Kasumi-1 (cell line): ENCODE measurements at places on chromosomes 1 and 21.

DNA sequence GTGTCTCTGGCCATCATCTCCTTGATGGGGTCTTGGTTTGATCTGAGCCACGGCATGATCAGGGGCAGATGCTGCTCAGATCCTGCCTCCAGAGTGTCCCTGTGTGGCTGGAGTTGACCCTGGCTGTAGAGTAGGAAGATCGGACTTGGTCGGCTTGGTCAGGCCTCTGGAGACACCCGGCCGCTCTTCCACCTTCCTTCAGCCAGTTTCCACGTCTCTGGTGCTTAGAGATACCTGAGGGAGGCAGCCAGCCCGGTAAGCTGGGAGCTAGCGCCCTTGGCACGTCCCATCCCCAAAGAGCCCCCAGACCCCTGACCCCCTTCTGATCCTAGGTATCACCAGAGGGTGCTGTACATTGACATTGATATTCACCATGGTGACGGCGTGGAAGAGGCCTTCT lies 8.8 kb downstream of the MARCKSL1 start:
- DNase-seq = no peak

- DNase-seq = no peak
These were observed 43.8 kb downstream of the HIVEP3 start for GRCh38 chr1:41874903-41875411.

DNA sequence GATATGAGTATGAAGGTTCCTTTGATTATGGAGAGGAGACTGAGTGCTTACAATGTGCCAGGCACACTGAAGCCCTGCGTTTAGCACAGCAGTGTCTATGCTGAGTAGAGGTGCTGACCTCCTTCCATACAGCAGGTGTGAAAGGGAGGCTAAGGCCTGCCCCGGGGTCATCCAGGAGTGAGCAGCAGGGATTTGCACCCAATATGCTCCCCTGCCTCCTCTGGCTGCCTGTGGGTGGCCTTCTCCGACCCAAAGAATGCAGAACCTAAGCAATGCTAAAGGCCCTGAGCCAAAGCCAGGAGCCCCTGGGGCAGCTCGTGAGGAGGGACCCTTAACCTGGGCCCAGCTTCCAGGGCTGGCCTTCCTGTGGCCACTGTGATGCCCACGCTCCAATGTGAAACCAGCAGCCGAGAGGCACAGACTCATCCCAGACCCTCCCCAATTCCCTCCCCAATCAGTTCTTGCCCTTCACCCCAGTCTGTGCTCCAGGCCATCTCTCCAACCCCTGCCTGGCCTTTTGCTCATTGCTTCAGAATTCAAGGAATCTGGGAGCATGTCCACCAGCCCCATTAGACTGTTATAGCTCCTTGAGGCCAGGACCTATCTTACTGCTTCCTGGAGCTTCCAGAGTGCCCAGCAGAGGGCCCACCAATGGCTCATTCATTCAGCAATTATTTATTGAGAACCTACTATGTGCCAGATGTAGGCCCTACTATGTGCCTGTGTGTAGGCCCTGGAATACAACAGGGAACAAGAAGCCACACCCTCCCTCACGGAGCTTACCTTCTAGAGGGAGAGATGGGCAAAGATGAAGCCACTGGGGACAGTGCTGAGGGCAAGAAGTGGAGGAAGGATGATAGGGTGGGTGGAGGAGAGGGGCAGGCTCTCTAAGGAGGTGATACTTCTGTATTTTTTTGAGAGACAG lies 53.3 kb downstream of the TAS1R2 start:
- DNase-seq = no peak

DNA sequence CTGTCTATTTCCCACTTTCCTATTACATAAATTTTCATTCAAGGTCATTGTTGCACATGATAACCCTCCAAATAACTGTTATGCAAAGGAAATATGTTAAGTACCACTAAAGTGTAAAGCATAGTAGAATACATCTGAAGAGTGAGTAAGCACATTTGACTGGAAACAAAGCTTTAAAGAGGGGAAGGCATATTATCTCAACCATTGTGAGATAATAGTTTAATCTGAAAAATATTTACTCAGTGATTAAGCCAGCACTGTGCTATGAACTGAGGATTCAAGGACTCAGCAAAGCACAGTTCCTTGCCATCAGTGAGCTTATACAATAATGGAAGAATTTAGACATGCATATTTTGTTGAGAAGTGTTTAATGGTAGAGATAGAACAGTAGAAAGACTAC lies 127.4 kb downstream of the HMCN1 start:
- DNase-seq = no peak

GRCh38 chr1:182794676-182795201 lies 5.2 kb downstream of the NPL start:
- DNase-seq = no peak

GRCh38 chr1:111856411-111857185 lies 100.9 kb downstream of the DDX20 start:
- DNase-seq = no peak

DNA sequence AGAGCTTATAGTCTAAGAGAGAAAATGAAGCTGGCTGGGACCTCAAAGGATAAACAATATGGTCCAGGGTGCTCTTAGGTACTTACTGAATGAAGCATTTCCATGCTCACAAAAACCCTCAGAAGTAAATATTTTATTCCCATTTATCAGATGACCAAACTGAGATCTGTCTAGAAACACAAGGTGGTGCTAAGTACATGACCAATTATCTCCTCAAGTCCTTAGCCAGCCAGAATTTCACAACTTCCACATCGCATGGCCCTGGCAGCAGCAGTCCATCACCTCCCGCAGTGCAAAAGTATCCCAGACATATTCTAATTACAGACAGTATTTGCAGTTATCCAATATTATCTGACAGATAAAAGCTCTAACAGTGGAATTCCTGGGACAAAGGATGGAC lies 321.7 kb upstream of the PROX1 start:
- no peak for DNase-seq

- DNase-seq = no peak
These were observed 24.1 kb downstream of the SLC45A3 start for GRCh38 chr1:205656236-205656635.

DNA sequence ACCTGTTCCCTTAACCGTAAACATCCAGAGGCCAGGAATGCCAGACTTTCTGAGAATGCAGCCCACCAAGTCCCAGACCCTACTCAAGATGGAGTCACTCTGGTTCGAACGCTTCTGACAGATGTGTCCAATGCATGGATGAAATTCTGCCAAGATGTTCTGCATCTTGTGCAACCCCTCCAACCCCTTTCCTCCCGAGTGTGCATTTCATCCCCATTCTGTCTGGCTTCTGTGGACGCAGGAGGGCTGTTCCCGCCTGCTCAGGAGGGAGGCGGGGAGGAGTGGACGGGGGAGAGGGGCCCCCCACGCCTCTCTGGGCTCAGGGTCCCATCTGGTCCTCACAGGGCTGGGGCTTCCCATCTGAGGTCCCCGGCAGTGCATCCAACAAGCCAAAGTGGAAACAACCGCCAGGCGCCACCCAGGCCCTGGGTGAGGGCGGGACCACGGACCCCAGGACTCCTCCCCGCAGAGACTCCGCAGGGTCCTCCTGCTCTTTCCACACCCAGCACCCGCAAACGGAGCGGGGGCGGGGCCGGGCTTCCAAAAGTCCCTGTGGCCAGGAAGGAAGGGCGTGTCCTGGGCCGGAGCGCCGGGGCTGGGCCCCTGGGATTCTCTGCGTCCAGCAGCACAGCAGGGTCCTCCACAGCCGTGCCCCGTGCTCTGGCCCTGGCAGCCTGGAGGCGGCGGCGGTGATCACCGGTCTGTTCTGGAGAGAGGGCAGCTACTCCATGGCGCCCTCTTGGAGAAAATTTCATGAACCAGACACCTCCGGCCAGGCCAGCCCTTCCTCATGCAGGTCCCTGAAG lies 27.8 kb upstream of the SUMO3 start:
- peak; percentile 48 for DNase-seq

- no peak for DNase-seq
These were observed 285.1 kb downstream of the PTPRU start for GRCh38 chr1:29521438-29521715.

- peak; percentile 60 for DNase-seq
These were observed 56.2 kb downstream of the FCRL5 start for GRCh38 chr1:157496121-157496526.

GRCh38 chr1:19756480-19756879 lies 43.2 kb downstream of the TMCO4 start:
- no peak for DNase-seq

DNA sequence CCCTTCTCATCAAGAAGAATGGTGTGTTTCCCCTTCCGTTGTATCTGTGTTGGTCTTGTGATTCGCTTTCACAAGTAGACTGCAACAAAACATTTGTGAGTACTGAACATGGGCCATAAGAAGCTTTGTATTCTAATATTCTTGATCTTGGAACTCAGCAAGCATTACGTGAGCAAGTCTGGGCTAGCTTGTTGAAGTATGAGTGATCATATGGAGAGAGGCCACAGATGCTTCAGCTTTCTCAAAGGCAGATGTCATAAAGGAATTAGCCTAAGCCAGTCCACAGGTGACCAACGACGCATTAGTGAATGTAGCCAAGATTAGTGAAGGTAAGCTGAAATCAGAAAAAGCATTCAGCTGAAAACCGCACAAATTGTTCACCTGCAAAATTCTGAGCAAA lies 609.6 kb upstream of the NEGR1 start:
- no peak for DNase-seq

DNA sequence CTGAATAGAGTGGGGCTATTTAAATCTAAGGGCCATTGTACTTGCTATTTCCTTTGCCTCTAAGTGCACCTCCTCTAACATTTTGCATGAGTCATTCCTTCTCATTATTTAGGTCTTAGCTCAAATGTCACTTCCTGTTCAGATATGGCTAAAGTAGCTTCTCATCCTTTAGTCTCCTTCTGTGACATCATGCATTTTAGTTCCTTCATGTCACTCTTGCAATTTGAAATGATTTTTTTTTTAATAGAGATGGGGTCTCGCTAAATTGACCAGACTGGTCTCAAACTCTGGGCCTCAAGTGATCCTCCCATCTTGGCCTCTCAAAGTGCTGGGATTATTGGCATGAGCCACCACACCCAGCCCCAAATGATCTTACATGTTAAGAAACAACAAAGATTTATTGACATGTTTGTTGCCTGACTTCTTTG lies 6.6 kb downstream of the TBX19 start:
- peak; percentile 59 for DNase-seq

- DNase-seq = peak; percentile 65
These were observed 22.7 kb downstream of the UTP25 start for GRCh38 chr1:209850342-209850979.

GRCh38 chr1:4797429-4797828 lies 143.0 kb downstream of the AJAP1 start:
- no peak for DNase-seq

DNA sequence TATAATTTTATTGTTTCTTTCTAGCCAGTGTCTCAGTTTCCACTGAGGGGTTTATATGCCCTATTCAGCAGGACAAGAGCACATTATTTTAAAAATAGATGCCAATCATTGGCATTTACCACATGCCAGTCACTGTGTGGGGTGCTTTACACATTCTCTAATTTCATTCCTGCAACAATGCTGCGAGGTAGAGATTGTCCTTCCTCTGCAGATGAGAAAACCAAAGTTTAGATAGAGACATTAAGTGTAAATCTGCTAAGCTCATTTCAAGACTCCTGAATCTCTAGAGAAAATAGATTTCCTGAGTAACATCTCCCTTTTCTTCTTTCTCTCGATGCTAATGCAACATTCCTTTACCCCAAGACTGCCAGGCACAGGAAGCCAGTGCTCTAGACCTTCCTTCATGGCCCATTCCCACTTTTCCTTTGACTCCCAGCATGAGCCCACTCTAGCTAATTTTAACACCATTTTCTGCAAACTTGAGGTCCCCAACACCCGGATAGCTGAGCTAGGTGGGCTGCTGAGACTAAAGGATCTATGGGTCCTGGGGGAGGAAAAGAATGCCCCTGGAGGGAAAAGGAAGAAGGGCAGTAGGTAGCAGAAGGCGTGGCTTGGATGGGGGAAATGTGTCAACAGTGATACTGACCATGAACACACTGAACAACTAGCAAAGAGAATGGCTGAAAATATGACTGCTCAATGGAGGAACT lies 50.0 kb downstream of the SH3GLB1 start:
- no peak for DNase-seq

- DNase-seq = no peak
These were observed 56.0 kb upstream of the CITED4 start for GRCh38 chr1:40917995-40918711.

GRCh38 chr1:190399233-190399632 lies 78.4 kb downstream of the BRINP3 start:
- no peak for DNase-seq

GRCh38 chr1:6065093-6065858 lies 19.6 kb downstream of the KCNAB2 start:
- no peak for DNase-seq

- DNase-seq = peak; percentile 21
These were observed 13.6 kb downstream of the PCNX2 start for GRCh38 chr1:233281711-233282581.

DNA sequence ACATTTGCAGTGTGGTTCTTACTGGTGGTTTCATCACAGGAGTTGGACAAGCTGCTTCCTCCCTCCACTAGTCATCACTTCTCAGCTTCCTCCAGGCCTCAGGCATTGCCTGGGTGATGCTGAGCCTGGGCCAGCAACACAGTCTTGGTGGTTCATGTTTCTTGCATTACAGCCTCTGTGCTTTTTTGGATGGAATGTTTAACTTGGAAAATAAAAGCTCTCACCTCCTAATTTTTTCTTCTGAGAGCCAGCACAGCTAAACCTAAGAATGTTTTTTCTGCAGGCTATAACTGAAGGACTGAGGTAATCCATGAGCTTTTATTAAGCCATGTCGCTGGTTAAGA lies 66.1 kb upstream of the RHOU start:
- peak; percentile 95 for DNase-seq
